ENCODE measurements at places on chromosomes 1 and 21.

- no peak for DNase-seq
Measured at GRCh38 chr1:198161718-198162090, 4.9 kb downstream of the NEK7 start.

GRCh38 chr1:63033211-63033610 lies 249.3 kb downstream of the ATG4C start:
- no peak for DNase-seq

DNA sequence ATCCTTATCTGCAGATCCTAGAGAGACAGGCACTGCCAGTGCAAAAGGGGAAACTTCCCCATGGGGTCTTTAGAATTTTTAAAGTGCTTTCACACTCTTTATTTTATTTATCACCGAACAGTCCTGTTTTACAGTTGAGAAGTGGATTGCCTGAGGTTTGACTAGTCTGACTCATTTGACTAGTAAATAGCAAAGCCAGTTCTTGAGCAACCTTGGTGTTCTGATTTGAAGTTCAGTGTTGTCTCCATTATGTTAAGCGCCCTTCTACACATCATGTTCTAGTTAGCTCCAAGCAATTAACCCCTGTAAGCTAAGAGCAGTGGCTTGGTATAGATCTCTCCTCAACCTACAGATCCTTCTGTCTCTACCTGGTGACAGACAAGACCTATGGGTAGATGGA lies 262.9 kb downstream of the CACNA1E start:
- DNase-seq: no peak

GRCh38 chr1:216332462-216332861 lies 90.8 kb downstream of the USH2A start:
- no peak for DNase-seq

- no peak for DNase-seq
Measured at GRCh38 chr1:169648709-169649108, 18.8 kb upstream of the SELP start.

Data from NCI-H345 (cell line).